ENCODE measurements at places on chromosomes 5 and 9. TPM values are rescaled to one million over a fixed set of nuclear protein-coding genes. Genes with fewer than 3 reads are reported as not detected.

DNA sequence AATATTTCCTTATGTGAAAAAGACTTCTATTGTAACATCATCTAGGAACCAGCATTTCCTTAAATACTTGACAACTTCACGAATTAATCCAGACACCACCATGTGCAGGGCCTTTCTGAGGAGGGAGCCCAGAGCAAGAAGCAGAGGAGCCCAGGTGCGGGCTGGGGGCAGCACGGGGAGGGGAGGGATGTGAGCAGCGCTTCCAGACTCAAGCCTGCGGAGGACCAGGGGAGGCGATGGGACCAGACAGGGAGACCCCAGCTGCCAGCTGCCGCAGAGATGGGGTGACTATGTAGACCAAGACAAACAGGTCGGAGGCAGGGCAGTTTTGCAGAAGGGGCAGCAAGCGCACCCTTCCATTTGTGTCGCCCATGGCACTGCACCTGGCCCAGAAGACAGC lies 596.1 kb downstream of the IRX1 start:
- peak; percentile 33 for DNase-seq

DNA sequence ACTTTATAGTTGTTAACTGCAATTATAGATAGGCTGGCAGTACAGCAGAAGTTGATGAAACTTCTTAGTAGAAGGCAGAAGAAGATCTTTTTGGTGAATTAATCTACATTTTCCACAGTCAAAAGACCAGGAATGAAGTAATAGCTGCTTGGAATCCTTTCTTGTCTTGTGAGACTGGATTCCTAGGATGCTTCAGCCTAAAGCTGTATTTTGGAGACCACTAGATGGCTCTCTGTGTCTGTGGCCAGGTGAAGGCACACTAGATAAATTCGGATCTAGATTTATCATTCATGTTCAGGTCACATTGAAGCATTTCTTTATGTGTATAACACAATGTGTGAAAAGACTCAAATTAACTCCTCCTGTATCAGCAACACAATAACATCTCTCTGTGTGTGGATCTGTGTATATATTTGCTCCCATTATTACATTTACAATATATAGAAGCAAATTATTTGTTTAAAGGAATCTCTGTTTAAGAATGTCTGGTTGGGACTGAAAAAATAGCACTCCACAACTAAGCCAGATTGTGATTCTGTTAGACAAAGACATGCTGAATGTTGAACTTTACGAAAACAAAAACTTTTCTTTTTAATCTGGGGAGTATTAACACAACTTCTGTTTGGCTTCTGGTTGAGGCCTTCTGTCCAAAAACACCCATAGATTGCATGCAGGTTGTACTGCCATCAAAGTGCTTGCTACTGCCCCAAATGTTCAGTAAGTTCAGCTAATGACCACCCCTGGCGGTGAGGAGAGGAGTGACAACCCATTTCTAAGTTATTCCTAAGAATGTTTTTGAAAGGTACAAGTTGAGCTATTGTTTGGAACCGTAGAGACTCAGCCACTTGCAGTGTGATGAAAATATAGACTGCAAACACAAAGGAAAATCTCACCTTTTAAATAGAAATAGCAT lies 10.6 kb downstream of the GRIN3A start:
- DNase-seq, result no peak

GRCh38 chr5:44911501-44911900 lies 102.8 kb downstream of the MRPS30 start:
- DNase-seq, result no peak

DNA sequence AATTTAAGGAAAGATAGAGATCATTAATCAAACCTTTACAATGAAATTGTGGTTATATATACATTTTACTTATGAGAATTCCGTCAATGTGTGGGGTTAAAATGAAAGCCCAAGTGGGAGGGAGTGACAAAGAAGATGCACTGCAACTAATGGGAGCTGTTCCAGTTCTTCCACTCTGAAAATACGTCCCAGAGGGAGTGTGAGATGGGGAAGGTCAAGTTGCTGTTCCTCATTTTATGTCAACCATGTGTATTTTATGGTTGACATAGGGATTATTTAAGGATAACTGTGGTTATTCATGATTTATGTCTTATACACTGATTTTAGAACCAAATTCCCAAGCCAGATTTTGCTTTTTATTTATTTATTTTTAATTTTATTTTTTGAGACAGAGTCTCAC lies 14.2 kb upstream of the RGS3 start:
- DNase-seq, result no peak

- DNase-seq, result no peak
These were observed 58.0 kb downstream of the RCL1 start for GRCh38 chr9:4850603-4851310.

- DNase-seq, result no peak
These were observed 66.9 kb downstream of the ENTREP1 start for GRCh38 chr9:69391946-69392345.

GRCh38 chr5:139960723-139961383 lies 82.2 kb downstream of the NRG2 start:
- no peak for DNase-seq

DNA sequence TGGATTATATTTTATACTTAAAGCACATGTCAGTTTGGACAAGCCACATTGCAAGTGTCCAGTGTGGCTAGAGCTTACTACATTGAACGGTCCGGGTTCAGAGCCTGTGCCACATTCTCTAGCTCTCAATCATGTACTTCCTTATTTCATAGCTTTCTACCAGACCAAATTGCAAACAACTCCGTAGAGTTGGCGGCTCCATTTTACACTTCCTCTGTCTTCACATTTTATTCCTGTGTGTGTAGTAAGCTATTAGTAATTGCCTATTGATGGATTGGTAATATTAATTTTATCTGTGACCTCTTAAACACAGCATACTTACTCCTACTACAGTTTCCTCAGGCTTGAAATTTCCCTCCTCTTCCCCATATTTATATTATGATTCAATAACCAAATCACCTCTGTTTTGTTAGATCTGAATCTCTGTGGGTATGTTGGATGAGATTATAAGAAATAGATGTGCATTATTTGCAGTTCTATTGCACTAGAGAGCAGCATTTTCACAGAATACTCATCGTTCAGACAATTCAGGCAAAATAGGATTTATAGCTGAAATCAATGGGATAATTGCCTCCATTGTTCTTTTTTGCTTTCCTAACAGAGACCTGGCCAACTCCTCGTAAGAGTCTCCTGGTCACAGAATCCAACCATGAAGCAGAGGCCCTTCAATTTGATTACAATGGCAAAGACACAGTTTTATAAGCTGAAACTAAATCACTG lies 29.0 kb upstream of the C9orf72 start:
- DNase-seq, result no peak

- no peak for DNase-seq
These were observed 55.0 kb downstream of the PAPPA start for GRCh38 chr9:116208417-116209232.

GRCh38 chr5:65530904-65531303 lies 32.1 kb downstream of the CENPK start:
- DNase-seq, result no peak

DNA sequence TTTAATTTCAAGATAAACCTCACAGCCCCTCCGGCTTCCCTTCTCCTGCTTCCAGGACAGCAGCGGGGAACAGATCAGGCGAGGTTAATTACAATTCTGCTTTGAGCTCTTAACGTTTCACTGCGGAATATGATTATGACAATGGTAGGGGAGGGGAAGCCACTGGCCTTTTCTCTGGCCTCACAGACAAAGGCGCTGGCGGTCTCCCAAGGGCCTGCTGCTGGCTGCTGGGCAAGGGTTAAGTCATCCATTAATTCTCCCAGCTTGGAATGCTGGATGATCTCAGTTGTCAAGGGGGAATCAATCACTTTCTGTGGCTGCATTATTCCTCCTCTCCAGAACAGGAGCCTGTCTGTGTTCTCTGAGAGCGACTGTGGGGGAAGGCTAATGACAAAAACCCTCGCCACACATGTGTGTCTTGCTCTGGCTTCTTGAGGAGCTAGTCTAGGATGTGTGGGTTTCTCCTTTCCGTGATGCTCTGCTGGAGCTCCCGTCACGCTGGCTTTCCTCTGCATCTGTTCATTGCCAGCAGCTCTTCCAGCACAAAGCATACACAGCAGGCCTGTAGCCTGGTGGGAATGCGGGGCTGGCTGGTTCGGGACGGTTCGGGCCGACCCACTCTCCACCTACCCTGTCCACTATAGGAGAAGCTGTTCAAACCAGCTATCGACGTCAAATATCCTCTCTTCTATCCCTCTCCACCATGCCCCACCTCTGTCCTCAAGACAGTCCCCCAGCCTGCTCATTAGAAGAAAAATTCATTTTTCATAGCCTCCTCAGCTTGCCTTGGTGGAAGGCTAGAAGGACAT lies 82.8 kb downstream of the DCP2 start:
- no peak for DNase-seq

DNA sequence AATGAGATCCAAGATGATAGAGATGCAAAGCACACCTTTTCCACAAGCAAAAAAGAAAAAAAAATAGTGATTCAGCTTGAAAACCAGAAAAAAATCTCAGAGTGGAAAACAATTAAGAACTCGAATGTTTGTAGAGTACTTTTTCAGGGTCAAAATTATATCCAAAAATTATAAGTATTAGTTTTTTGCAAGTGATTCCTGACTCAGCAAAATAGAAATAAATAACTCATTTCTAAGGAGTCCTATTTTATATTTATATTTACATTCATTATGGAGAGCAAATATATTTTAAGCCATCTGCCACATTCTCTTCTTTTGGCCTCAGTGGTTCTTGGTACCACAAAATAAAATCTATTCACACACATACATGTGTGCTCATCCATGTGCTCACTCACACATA lies 1011.8 kb upstream of the ARRDC3 start:
- no peak for DNase-seq

- no peak for DNase-seq
These were observed 213.4 kb downstream of the ATPSCKMT start for GRCh38 chr5:10036136-10036815.

DNA sequence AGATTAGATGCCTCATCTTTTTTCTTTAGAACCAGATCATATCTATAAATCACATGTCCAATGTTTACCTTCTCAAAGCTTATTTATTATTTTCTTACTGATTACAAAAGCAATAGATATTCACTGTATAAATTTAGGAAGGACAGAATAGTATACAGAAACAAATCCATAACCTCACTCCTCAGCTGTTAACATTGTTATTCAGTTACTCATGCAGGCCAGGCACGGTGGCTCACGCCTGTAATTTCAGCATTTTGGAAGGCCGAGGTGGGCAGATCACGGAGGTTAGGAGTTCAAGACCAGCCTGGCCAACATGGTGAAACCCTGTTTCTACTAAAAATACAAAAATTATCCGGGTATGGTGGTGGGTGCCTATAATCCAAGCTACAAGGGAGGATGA lies 15.3 kb downstream of the STOM start:
- DNase-seq, result no peak

DNA sequence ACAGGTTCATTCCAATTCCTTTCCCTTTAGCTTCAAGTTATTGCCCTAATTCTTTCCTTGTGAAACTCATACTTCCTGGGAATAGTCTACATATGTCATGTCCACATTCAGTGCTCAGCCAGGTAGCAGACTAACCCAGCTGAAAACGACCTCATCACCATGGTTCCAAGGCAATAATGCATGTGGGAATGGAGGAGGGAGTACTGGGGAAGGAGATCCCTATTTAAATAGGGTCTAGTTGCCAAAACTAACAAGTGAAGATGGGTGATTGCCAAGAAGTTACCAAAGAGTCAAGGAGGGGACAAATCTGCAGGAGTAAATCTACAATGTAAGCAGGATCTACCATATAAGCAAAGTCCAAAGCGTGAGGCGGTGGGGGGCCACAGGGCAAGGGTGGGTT lies 47.3 kb upstream of the MCTP1 start:
- DNase-seq, result no peak

GRCh38 chr5:131685516-131686171 lies 50.6 kb upstream of the RAPGEF6 start:
- no peak for DNase-seq

DNA sequence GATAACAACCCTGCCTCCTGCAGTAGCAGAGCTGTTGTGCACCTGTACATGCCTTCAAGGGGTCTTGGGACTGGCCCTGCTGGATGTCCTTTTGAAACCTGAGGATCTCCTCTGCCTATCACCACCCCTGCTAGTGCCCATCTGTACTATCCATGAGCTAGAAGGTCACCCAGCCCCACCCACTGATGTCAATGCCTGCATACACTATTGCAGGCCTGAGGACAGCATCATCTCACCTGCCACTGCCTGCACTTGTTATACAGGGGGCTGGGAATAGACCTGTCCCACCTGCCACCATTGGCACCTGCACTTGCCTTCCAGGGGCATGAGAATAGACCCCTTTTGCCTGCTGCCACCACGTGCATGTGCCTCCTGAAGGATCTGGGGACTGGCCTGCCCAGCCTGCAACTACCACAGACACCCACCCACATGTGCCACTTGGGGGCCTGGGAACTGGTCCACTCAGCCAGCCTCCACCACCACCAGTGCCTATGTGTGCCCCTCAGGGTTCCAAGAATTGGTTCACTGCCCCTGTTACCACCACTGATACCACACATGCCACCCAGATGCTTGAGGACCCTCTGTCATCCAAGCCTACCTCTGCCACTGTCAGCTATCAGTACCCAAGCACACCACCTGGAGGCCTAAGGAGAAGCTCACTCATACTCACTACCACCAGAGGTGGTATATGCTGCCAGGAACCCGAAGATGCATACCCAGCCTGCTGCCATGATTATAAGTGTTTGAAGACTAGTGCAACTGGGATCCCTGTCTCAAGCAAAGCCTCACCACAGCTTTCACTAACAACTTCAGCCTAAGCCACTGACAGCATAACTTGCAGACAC lies 159.7 kb downstream of the SGCD start:
- DNase-seq, result no peak

GRCh38 chr5:147055089-147055826 lies 176.7 kb upstream of the PPP2R2B start:
- DNase-seq, result no peak

GRCh38 chr5:57586649-57587048 lies 104.0 kb upstream of the ACTBL2 start:
- DNase-seq, result no peak

CCDC192 gene
- total RNA-seq, result not detected

SPINK7 gene
- not detected for total RNA-seq

SH3GL2 gene
- not detected for total RNA-seq

CTSL gene
- total RNA-seq, result not detected

FCN2 gene
- not detected for total RNA-seq

CAMK2A gene
- not detected for total RNA-seq

MYMK gene
- total RNA-seq, result not detected

F2RL2 gene
- not detected for total RNA-seq

CACNA1B gene
- total RNA-seq, result not detected

CNTNAP3 gene
- total RNA-seq, result not detected

CTNND2 gene
- not detected for total RNA-seq

CNTFR gene
- total RNA-seq, result not detected

CRAT gene
- 21.9 TPM for total RNA-seq

TTC16 gene
- 4.7 TPM for total RNA-seq

TXNDC8 gene
- total RNA-seq, result not detected

DIPK1B gene
- not detected for total RNA-seq

SLC4A9 gene
- 0.13 TPM for total RNA-seq

Data from activated CD8-positive, alpha-beta T cell treated with anti-CD3 and anti-CD28 coated beads, Interleukin-2, amount 10 ng/mL, durations not matched to agents 7 days and 5 days (primary cell).